Aorta (tissue), 5 donors: ENCODE measurements at places on chromosomes 2 and 18. TPM values are rescaled to one million over a fixed set of nuclear protein-coding genes. Genes with fewer than 3 reads are reported as not detected.

RNU2-63P gene
- total RNA-seq, result 3.3 TPM

FEV gene
- not detected for total RNA-seq

OR6B2 gene
- not detected for total RNA-seq

ANKRD36C gene
- 81.1 TPM for total RNA-seq

SATB2 gene
- total RNA-seq, result 9.9 TPM

CD226 gene
- total RNA-seq, result 3.1 TPM

INPP1 gene
- total RNA-seq, result 39.7 TPM

- no peak for DNase-seq
These were observed 40.7 kb downstream of the PCBP1 start for GRCh38 chr2:70128005-70128404.

DNA sequence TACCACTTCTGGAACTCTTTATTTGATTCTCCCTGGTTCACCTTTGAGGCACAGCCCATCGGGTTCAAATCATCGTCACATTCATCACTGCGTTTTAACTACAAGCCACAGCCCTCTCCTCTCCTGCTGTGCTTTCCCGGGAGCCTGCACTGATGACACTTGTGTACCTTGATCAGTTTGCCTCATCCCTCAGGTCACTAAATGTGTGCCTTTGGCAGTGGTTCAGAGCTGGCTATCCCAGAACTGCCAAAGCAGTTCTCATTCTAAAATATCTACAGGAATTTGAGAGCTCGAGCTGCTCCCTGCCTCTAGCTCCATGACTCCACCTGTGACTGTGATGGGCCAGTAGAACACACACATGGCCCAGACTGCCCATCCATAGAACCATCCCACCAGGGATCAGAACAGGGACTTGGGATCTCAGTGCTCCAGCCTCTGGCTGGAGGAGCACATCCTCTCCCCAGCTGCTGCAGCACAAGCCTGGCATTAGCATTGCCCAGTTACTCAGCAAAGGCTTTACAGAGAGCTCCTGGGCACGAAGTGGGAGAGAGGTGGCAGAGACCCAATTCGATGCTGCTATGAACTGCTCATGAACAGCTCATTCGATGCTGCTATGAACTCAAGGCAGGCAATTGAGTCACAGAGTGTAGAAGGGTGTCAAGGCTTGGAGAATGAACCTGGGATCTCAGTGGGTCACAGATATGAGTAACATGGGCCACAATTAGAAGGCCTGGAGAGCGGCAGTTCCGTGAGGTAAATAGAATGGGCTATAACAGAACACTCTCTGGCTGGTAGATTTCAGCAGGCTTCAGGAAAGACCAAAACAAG is 41.9 kb downstream of the EVA1A start:
- DNase-seq, result no peak

DNA sequence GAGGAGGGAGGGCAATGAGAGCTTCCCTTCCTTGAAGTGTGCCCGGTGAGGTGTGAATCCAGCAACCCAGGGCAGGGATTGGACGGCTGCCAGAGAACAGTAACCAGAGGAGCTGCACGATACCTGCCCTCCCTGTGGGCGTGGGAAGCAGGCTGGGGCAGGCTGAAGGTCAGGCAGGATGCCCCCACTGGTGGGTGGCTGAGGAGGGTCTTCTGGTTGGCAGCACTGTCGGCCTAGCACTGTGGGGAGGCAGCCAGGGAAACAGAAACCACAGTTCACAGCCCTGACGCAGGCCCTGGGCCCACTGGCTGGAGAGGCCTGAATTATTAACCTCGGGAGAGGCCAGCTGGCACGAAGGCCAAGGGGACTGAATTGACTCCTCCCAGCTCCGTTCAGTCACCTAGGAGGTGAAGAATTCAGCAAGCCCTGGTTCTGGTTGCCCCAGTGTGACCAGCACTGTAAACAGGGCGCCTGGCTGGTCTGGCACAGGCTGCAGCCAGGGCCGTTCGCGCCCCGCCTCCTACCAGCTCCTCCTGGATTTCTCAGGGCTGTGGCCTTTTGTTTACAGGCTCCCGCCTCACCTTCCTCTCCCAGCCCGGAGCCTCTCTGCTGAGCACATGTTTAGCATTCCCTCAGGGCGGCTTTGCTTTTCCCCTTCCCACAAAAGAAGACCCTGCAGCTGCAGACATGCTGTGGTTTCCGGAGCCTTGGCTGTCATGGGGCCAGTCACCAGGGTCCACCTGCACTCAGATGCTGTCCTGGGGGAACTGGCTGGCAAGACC is 97.8 kb downstream of the B3GNT2 start:
- no peak for DNase-seq

DNA sequence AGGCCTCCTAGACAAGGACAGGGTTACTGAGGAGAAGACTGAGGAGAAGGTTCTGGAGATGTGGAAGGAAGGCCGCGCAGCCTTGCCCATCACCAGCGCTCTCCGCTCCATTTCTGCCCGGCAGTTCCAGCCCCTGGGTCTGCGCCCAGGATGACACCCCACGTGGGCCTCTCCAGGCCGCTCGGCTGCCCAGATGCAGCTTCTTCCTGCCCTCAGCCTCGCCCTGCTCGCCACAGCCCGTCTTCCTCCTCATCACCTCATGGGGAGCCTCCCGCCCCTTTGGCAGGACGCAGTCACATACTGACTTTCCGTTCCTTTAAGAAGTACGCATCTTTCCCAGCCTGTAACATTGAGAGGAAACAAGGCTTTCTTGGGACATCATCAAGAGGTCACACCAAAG is 37.1 kb downstream of the SNTG2 start:
- no peak for DNase-seq

GRCh38 chr2:61660511-61661388 is 122.6 kb upstream of the XPO1 start:
- no peak for DNase-seq

- DNase-seq, result no peak
These were observed 178.8 kb downstream of the TMEM163 start for GRCh38 chr2:134539981-134540380.

- DNase-seq, result no peak
These were observed 1378.4 kb upstream of the PIK3C3 start for GRCh38 chr18:40576507-40577115.

DNA sequence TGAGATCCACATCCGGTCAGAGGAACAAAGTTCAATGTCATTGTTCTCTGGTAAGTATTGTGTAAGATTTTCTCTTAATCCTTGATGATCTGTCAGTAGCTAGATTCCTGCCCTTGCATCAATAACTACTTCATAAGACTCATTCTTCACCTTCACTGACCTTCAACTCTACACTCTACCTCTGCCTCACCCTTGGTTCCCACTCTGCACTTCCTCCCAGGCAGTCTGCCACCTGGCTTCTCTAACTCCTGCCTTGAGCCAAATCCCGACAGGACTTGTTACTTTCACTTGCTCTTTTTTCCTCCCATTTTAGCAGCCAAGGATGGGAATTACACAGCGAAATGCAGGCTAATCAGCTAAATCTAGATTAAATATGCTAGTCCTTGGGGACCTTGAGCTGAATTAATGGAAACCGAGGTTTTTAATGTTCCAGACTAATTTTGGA is 190.7 kb downstream of the DLGAP1 start:
- DNase-seq, result no peak

DNA sequence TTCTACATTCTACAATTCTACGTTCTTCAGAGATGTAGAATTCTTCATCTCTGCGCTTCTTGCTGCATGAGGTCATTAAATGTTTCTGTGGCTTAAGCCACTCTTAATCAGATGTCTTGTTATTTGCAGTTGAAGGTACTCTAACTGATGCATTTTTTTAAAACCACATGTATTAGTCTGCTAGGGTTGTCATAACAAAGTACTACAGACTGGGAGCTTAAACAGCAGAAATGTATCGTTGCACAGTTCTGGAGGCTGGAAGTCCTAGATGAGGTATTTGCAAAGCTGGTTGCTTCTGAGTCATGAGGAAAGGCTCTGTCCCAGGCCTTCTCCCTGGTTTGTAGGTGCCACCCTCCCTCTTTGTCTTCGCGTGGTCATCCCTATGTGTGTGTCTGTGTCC is 176.3 kb upstream of the GLI2 start:
- no peak for DNase-seq

DNA sequence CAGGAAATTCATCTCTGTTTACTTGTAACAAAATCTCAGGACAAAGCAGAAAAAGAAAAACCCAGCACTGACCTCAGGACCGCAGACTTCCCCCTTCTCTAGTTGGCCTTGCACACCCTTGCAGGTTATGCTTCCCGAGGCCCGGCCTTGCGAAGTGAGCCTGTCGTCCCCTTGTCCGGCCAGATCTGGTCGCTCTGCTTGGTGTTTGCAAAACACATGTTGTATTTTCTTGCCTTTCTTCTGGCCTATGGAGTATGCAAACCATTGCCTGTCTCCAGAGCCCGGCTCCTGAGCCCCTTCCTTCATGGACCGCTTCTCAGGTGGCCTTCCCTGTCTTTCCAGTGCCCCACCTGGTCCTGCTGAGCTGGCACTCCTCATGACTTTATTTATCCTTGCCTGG is 4.8 kb downstream of the IMPA2 start:
- DNase-seq, result peak; percentile 47

- no peak for DNase-seq
These were observed 38.8 kb downstream of the ZNF519 start for GRCh38 chr18:14093307-14093915.

- peak; percentile 67 for DNase-seq
These were observed 66.4 kb downstream of the KCNG2 start for GRCh38 chr18:79864006-79864725.

DNA sequence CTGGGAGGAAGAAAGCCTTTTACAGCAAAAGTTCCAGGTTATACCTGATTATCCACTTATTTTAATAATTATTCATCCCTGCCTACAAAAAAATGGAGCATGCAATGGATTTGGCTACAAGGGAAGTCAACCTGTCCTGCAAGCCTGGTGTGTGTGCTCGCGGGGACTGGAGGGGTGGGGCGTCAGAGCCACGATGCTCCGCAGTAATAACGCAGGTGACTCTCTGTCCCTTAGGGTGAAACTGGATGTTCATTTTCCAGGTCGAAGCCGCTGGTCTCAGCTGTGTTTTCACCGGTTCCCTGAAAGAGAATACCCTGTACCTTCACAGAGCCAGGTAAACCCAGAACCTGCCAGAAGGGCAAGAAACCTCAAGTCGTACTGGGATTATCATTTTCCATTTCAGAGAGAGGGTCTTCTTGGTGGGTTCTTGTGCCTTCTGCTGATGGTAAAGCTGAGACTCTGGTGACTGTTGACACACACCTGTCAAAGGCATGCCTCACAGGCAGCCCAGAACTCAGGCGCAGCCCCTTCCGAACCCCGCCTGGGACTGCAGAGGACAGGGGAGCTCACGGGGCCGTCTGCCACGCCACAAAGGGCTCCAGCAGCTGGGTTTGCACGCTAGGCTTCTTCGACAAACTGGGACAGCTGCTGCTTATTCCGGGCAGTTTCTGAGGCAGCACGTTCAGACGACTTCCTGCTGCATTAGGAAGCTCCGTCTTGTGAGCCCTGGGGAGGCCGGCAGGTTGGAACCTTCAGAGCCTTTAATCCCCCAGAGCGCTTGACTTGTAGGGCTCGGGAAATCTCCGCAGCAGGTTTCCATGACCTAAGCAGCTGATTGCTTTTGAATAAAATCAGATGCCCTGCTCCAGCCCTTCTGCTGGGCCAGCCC is 58.6 kb downstream of the KCNG2 start:
- DNase-seq, result peak; percentile 23

DNA sequence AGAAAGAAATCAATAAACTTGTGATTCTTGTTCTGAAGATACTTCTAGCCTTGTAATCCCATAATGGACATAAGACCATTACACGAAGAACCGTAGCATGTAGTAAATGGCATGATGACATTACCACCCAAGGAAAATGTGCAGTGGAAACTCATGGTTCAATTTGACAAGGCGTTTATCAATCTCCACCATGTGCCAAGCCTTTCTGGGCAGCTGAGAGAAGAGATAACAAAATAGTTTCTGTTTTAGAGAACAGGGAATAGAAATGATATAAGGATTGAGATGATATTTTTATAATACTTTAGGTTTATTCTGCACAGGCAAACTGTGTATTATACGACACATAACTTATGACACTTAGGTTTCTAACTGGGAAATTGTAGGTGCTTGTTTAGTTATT is 19.2 kb downstream of the ABI2 start:
- no peak for DNase-seq

- no peak for DNase-seq
These were observed 26.2 kb upstream of the LRRTM1 start for GRCh38 chr2:80330527-80331450.

DNA sequence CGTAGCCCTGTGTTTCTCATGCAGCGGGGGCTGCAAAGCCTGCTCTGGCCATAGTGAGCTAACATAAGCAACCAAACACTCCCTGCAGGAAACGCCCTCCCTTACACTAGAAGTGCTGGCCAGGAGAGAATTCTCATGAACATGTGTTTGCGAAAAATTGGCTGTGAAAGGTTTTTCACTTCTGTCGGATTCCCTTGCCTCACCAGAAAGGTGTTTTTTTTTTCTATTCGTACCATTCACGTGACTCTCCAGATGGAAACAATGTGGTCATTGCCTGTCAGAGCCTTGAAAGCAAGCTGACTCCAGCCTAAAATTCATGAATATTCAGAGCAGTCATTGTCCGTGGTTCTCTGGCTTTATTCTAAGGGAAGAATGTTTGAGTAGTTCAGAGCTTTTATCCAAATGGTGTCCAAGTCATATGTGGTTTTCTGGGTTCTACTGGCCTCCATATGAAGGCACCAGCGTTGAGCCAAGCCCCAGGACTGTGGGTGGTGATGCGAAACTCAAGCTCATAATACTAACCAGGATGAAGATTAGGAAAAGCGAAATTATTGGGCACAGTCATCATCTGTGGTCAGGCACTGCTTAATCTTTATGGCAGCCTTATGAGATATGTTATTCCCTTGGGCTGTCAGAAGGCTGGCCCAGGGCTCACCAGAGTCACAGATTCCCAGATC is 236.4 kb downstream of the ALPK2 start:
- DNase-seq, result no peak

GRCh38 chr2:85353876-85354285 is 447 bp downstream of the RETSAT start:
- no peak for DNase-seq

GRCh38 chr2:56202381-56203121 is 18.8 kb downstream of the CCDC85A start:
- DNase-seq, result no peak

DNA sequence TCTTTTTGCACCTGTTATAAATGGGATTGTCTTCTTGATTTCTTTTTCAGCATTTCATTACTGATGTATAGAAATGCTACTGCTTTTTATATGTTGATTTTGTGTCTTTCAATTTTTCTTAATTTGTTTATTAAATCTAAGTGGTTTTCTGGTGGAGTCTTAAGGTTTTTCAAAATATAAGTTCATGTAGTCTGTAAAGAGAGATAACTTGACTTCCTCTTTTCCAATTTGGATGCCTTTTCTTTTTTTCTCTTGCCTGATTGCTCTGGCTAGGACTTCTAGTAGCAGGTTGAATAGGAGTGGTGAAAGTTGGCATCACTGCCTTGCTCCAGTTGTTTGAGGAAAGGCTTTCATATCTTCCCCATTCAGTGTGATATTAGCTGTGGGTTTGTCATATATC is 28.6 kb upstream of the GALNT5 start:
- DNase-seq, result no peak

DNA sequence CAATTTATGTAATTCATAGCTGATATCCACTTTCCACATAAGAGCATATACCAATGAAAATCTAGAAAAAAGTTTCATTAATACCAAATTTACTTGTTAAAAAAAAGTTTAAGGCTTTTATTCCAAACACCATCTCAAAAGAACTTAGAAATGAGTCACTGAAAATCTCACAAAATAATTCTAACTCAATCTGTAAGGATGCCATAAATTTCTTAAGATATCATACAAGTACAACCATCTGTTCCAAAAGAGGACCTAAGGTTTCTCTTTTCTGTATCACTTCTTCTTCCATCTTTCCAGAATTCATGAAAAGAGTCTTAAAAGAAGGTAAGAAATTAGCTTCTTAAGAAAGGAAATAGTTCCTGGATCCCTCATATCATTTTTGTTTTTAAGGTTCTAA is 60.4 kb downstream of the TRIP12 start:
- DNase-seq, result no peak

GRCh38 chr2:39139511-39140237 is 18.8 kb upstream of the SOS1 start:
- DNase-seq, result no peak
